ENCODE measurements at places on chromosomes 16 and 17.

DNA sequence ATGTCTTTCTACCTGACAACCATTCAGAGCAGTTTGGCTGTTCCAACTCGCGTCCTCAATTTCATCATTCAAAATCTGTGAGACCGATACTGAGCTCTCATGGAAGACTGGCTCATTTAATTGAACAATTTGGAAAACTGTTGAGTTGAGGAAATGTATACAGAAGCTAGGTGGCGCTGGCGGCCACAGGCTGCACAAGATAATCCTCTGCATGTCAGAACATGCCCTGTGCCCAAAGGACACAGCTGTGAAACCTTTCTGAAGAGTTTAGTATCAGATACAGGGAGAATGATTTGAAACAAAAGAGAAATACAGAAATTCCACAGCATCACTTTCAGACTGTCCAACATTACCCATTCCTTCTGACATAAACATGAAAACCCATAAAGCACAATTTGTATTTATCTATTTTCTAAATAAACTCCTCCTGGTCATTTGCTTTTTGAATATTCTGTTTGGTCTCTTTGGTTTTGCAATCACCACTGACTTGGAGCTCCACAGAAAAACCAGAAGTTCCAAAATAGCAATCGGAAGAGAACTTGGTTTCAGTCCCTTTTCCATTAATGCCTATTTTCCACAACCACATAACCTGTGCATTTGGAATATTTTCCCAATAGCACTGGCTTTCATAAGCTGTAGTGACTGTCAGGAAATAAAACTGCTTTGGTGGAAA is 192.8 kb downstream of the MAP2K6 start:
- no peak for DNase-seq

DNA sequence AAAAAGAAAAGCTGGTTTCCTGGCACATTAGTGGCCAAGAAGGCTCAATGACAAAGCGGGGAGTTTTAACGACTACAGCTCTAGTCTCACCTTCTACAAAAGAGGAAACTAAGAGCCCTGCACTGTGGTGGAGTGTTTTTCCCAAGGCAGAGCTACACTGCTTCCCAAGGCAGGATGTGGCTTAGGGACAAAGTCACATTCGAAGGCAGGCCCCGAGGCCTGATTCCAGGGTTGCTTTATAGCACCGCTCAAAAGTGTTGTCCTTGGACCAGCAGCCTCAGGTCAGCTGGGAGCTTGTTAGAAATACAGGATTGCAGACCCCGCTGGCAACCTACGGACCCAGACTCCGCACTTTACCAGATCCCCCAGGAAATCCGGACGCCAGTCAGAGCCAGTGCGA is 23.8 kb downstream of the TMEM92 start:
- DNase-seq = no peak

- DNase-seq = no peak
Measured at GRCh38 chr17:43219001-43219400, 7.3 kb downstream of the TMEM106A start.

- DNase-seq = no peak
Measured at GRCh38 chr16:48246066-48246465, 1.3 kb downstream of the ABCC11 start.

- DNase-seq = no peak
Measured at GRCh38 chr16:1202274-1202673, 22.8 kb downstream of the TPSG1 start.
